ENCODE measurements at places on chromosomes 11 and 22. TPM values are rescaled to one million over a fixed set of nuclear protein-coding genes. Genes with fewer than 3 reads are reported as not detected.

DNA sequence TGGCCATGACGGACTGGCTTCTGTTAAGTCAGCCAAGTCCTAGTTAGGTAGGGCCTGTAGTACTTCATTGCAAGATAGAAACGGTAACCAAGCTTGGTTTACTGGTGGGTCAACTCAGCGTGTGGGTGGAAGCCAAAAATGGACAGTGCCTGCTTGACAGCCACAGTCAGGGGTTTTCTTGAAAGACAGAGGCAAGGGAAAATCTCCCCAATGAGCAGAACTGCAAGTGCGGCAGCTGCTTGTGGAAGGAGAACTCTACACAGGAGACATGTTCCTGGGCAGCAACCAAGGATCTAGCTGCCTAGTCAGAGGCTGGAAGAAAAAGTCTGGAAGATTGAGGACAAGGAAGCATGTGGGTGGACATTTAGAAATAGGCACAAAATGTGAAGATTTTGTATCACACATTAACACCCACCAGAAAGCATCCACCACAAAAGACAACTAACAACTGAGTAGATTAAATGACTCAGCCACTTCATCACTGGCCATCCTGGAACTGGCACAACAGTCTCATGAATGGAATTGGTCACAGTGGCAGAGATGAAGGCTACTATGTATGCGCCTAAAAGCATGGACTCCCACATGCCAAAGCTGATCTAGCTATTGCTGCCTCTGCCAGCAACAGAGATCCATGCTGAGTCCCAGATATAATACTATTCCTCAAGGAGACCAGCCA is 40.9 kb upstream of the SCUBE2 start:
- DNase-seq = no peak

DNA sequence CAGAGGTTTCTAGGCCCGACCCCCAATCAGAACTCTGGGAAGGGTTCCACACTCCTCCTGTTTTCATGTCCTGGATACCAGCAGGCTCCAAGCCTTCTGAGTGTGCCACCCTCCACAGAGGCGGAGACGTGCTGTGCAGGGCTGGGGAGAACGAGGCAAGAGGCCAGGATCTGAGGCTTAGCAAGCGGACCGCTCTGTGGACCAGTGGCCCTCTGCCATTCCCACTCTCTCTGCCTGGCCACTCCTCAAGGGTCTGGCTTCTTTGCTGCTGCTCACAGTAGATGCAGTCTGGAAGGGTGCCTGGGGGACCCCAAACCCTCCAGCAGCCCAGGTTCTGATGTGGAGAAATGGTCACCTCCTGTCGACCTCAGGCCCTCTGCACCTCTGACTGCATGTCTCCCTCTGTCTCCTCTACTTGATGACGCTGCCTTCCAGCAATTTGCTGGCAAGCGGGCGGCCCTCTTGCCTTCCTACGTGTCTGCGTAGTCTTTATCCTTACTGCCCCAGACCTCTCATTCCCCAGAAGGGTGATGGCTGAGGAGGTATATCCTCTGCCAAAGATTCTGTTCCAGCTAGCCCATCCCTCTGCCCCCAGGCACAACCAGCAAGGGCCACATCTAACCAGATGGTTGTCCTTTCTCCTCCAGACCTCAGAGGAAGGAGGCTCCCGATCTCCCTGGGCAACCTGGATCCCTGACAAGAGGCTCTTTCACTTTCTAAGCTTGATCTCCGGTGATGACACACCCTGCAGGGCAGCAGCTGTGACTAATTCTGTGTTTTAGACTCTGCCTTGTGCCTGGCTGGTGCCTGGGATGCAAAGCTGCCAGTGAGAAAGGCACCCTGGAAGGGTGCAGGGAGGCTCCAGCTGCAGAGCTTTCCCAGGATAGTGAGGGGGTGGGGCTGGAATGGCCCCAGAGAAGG is 87.3 kb downstream of the NAT10 start:
- DNase-seq = peak; percentile 86

DNA sequence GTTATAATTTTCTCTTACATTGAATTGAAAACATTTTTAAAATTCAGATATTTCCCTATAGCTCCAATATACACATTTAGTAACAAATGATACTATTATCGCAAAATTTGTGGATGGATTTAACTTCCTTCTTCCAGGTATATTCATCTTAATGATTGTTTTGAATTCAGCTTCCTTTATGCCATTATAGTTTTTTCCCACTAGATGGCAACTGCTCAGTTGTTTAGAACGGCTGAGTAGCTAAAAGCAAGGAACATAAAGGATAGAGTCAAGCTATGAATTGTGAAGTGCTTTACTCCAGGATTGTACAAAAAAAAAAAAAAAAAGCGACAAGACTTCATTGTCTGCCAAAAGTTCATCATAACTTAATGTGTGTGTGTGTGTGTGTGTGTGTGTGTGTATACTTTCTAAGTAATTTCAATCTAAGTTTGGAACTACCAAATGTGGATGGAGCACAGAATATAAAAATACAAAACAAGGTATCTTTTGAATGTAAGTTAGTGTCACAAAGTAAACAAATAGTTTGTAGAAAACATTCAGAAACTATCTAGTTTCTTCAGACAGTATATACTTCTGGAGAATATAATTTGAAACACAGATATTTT is 846.4 kb downstream of the DLG2 start:
- DNase-seq = peak; percentile 59

- no peak for DNase-seq
Observed at GRCh38 chr11:3369366-3369765, 9.6 kb downstream of the ZNF195 start.

Gene ANKK1
- total RNA-seq = 0.21 TPM

GRCh38 chr11:16070573-16070972 is 285.8 kb downstream of the SOX6 start:
- DNase-seq = no peak

All from tongue (tissue), 3 donors.